ENCODE measurements at places on chromosomes 16 and 17.

GRCh38 chr16:57911743-57912142, 59.2 kb downstream of the CNGB1 start:
- DNase-seq: no peak

DNA sequence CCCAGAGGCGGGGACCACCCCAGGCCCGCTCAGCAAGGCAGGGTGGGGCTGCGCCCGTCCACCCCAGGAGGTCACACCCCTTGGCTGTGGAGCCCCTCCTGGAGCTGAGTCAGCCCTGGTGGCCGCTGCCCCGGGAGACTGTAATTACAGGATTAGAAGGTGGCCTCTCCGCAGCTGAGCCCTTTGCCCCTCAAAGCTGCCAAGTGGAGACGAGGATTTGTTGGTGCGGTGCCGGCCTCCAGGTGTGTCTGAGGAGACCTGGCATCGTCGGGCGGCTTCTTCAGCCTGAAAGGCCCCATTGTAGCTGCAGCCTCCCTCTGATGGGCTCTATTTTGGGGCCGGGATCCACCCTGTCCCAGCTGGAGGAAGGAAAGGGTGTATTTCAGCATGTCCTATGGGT, 22.7 kb upstream of the SPNS2 start:
- DNase-seq: no peak

- DNase-seq: no peak
These were observed 8.9 kb downstream of the TRIM47 start for GRCh38 chr17:75869282-75870141.

DNA sequence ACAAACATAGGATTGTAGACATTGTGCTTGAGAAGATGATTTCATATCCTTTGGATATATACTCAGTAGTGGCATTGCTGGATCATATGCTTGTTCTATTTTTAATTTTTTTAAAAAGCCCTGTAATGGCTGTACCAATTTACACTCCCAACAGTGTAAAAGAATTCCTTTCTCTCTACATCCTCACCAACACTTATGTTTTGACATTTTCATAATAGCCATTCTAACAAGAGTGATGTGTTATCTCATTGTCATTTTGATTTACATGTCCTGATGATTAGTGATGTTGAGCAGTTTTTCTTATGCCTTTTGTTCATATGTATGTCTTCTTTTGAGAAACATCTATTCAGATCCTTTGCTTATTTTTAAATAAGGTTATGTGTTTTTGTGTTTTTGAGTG, 1039.2 kb upstream of the GOT2 start:
- DNase-seq: no peak

GRCh38 chr16:58462089-58462488, 37.9 kb upstream of the NDRG4 start:
- no peak for DNase-seq

DNA sequence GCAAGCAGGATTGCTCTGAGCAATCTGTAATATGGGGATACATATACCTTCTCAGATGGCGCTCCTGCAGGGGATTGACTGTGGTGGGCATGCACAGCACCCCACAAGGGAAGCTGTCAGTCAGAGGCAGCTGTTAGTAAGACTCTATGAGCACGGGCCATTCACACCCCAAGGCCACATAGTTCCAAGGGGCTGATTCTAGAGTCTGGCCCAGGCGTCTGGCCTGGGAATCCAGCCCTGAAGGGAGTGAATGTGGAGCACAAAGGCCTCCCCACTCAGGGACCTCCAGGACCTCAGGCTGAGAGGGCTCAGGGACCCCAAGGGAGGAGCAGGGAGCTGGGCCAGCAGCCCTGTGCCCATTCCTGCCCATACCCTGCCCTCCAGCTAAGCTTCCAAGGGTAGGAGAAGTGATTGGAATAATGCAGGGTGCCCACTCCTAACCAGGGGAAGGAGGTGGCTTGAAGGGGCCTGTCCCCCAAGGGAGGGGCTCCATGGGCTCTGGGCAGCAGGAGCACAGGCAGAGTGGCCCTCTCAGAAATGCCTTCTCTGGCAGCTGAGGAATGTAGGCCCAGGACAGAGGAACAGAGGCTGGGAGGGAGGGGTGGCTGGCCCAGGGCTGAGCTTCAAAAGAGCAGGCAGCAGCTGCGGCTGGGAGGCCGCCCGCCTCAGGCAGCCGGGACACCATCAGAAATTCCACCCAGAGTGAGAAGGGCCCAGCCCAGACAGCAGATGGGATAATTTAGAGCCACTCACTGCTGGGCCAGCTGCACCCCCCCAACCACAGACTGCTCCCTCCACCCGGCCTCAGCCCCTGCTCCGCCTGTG, 48.9 kb upstream of the MRPS23 start:
- no peak for DNase-seq

DNA sequence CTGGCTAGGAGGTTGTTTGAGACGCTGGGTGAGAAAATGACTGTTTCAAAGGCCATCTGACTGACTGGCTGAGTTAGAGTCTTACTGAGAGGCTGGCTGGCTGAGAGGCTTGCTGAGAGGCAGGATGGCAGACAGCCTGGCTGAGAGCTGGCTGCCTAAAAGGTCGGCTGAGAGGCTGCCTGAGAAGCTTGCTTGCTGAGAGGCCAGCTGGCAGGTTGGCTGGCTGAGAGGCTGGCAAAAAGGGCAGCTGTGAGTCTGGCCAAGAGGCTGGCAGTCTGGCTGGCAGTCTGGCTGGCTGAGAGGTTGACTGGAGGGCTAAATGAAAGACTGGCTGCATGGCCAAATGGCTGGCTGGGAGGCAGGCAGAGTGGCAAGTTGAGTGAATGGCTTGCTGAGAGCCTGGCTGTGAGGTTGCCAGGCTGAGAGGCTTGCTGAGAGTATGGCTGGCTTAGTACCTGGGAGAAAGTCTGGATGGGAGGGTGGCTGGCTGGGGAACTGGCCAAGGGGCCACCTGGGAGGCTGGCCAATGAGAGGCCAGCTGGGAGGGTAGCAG, 35.3 kb upstream of the ACSM2B start:
- DNase-seq: no peak

GRCh38 chr17:62024866-62025265, 40.2 kb downstream of the MED13 start:
- no peak for DNase-seq

DNA sequence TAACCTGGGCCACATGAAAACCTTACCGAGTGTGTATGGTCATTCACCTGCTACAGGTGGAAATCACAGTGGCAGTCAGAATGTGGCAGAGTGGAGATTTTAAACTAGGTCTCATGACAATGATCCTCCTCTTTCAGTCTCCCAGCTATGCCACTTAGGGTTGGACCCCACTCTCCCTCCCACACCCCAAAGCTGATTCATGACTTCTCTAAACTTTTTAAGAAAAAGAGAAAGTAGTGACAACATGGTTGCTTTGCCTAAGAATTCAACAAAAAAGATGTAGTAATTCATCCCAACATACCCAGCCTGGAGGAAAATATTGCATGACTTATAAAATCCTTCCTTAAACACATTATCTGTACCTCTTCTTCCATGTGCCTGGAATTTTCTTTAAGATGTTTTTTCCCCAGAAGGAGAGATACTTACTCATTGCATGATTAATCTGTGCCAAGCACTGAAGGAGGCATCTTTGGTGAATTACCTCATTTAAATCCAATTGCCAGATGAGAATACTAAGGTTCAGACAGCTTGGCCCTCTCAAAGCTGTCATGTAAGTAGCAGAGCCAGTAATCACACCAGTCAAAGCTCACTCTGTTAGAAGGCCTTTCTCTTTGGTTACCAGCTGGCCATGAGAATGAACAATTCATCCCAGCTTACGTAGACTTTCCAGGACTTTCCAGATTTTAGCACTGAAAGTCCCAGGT, 119.9 kb downstream of the COPRS start:
- no peak for DNase-seq

DNA sequence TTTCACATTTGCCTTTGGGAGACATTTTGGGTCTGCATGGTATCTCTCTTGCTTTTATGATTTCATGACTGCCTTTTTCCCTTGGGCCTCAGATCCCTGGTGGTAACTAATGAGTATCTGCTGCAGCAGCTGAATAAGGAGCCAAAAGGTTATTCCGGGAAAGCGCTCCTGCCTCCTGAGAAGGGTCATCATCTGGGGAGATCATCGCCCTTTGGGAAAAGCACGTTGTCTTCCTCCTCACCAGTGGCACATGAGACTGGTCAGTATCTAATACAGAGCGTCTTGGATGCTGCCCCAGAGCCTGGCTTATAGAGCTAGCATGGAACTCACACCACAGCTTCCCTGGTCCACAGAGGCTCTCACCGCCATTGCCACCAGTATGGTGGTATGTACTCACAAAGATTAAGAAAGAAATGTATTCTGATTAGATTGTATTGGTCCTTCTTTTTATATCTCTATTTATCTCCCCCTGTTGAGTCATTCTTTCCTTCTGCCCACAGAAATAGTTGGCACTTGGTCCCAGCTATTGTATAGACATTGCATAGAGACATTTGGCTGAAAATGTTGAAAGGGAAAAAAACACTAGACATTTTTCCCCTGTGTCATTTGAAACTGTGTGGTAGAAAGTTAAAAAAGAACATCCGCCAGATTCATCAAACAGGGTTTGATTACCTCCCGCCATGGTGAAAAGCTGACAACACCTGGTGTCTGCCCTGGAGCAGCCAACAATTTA, 8.4 kb downstream of the TPPP3 start:
- DNase-seq: no peak

DNA sequence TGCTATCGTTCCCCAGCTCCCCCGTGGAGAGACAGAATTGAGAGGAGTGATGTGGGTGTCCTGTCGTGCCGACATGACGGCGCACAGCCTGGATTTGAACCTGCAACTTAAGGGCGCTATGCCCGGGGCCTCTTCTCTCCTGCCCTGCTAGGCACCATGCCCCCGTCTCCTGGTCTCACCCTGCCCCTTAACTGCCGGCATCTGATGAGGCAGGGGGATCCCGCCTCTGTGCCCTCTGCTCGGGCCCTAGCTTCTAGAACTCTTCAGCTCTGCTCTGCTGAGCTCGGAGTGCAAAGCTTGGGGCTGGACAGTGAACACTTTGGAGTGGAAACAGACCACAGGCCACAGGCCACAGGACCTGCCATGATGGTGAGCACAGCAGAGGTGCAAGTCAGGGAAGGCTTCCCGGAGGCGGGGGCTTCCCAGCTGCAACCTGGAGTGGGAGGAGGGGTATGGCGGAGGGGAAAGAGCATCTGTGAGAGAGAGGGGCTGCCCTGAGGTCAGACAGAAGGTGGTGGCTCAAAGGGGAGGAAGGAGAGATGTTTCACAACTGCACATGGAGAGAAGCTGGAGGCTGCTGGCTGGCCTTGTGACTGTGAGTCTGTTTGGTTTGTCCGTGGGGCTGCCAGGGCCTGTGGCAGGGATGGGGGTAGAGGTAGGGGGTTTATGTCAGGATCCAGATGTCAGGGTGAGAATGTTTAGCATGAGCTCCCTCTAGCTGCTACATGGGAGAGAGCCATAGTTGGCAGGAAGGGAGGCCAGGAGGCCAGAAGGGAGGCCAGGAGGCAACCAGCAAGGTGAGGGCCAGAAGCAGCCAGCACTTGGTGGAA, 107.8 kb downstream of the CRLF3 start:
- DNase-seq: no peak

DNA sequence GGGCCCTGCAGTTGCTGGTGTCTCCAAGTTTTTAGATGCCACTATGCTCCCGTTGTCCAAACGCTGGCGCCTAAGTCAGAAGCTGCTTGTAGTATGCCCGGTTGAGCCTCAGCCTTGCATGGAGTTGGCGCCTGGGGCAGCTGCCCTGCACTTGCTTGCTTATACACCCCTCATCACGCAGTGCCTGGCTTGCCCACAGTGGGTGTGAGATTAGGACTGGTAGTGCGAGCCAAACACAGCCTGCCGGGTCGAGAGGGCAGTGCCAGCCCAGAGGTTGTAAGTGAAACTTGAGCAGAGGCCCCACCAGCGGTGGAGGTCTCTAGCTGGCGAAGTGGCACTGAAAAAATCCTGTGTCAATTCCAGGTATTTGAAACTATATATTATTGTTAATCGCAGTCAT, 90.3 kb downstream of the ITFG1 start:
- DNase-seq: no peak

DNA sequence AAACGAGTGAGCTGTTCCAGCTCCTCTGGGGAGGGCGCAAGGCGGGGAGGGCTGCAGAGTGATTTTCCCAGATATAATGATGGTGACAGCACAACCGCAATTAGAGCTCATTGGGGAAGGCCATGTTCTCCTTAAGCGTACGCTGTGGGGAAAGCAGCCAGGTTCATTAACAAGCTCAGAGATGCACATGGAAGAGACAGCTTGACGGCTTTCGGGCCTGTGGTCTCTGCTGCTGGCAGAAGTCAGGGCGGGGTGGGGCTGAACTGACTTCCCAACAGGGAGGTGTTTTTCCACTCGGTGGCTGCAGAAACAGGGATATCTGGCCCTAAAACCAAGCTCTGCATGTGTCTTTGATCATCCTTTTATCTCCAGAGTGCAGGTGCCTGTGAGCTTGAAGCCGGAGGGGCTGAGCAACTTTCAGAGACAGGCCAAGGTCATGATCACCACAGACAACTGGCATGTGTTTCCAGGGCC, 24.0 kb upstream of the CACNG1 start:
- DNase-seq: no peak

- DNase-seq: no peak
These were observed 292.2 kb downstream of the TOX3 start for GRCh38 chr16:52254746-52255145.

DNA sequence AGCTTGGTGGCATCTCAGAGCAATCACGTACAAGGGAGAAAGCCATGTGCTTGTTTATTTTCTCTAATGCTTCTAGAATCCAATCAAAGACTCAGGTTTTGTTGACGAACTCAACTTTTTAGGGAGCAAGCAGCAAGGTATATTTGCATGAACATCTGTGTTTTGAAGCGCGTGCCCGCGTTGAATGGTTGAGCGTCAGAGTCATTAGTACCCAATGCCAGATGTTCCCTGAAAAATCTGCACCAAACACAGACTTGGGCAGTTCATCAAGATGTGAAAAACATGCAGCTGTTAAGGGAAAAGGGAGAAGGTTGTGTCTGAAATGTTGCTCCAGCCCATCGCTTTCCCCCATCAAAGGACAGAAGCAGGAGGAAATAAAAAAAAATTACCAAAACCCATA, 170.4 kb downstream of the SNX29 start:
- DNase-seq: no peak

- no peak for DNase-seq
These were observed 14.4 kb downstream of the NLRC5 start for GRCh38 chr16:57003439-57004386.

GRCh38 chr17:40949418-40949817, 12.0 kb upstream of the KRT23 start:
- DNase-seq: no peak

GRCh38 chr16:11162586-11163268, 93.3 kb downstream of the SOCS1 start:
- DNase-seq: no peak

All from stimulated activated CD4-positive, alpha-beta T cell treated with anti-CD3 and anti-CD28 coated beads, TNF-alpha, amount 100 ng/mL, for 1 hour (primary cell).